ENCODE measurements at places on chromosomes 7 and 10.
A peak's percentile ranks its signal among the peaks of the same experiment; 100 is the strongest.

DNA sequence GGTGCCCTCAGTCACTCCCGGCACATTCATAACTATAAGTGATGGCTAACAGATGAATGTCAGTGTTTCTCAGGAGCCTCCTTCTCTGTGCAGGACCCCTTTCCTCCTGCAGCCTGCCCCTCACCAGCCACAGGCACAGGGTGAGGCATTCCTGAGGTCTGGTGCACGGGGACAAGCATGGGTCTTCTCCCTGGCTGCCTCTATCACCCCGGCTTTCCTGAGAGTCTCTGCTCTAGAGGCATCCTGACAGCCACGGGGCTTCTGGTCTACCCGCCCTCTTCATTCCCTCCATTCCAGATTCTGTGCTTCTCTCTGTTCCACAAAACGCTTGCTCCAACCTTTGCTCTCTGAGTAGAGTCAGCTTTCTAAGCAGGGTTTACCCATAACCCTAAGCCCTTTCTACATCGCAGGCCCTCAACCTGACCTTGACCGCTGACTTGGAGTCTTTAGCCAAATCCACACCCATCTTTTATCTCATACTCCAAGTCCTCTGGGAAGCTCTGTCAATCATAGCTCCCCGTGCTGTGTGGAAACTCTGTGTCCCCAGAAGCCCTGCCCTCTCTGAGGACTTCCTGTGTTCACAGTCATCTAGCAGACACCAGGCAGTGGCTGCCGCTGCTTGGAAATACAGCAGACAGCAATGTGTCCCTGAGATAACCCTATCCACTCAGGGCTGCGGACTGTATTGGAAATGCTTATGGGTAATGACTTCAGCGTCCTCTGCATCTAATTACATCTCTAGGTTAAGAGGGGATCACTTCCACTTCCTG lies 159.0 kb downstream of the SFMBT2 start:
- no peak for DNase-seq

DNA sequence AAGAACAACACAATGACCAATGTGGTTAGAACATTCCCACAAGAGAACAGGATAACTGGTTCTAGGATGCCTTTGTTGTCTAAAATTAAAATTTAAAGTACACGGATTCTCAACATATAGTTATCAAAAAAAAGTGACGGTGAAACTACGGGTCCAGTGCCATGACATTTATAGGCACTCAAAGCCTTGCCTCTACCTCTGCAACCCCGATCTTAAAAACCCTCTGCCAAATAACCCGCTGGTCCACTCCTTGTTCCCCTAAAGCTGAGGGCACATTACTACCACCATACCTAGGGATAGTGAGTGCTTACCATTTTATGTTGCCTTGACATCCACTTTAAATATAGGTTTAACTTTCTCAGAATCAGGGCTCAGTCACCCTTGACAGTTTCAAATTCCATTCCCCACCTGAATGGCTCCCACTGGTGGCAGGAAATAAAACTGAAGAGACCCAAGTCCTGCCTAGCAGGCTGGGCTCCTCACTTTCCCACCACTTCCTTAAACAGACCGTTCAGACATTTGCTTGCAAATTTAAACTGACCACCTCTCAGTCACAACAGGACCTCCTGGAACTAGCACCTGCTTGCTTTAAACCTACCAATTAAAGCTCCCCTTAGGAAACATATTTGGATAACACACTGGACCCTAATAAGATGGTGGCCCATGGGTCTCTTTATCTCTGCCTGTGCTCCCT lies 169.9 kb upstream of the ASAH2 start:
- peak; percentile 62 for DNase-seq

DNA sequence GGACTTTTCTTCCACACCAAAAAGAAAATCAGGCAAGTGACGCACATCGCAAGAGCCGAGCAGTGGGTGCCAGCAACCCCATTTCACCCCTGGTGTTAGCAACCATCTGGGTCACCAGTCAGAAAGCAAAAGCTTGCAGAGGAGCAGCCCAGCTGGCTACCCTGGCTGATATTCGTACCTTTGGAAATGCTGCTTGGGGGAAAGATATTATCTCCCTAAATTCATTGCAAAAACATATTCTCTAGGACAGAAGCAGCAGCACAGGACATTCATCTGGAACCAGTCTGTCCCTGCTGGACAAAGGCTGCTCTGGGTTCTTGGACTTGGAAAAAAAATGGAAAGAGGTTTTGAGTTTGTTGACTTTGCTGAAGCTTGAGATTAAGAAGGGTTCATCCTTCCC lies 45.8 kb downstream of the ERLIN1 start:
- no peak for DNase-seq

- DNase-seq: no peak
Observed at GRCh38 chr7:65827366-65827765, 45.5 kb upstream of the VKORC1L1 start.

- DNase-seq: no peak
Observed at GRCh38 chr7:17132726-17133125, 165.7 kb upstream of the AHR start.

GRCh38 chr10:36779238-36779846 lies 346.1 kb upstream of the ANKRD30A start:
- peak; percentile 57 for DNase-seq

DNA sequence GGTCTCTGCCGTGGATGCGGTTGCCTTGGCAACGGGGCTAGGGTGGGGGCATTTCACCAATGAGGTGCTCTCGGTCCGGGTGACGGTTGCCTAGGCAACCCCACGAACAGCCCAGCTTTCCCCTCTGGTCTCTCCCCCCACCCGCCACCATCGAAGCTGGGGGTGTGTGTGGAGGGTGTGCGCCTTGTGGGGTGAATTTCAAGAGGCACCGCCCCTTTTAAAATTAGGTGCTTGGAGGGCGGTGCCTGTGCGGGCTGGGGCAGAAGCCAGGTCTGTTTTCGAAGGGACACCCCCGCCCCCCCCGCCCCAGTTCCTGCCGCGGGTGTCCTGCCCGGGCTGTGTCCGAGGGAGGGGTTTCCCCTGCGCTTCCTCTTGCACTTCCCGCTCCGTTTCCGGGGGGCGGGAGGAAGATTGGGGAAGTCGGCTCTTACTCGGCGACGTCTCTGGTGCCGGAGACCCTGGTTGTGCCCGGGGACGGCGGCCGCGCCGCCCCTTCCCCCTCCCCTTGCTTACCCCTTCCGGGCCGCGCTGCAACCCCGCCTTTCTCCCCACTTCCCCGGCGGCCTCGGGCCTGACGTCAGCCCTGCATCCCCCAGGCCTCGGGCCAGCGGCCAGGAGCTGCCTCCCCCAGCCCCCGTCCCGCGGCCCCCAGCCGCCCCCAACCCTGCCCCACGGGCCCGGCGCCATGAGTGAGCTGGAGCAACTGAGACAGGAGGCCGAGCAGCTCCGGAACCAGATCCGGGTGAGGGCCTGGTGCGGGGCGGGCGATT lies 2.2 kb downstream of the GNB2 start:
- peak; percentile 86 for DNase-seq

DNA sequence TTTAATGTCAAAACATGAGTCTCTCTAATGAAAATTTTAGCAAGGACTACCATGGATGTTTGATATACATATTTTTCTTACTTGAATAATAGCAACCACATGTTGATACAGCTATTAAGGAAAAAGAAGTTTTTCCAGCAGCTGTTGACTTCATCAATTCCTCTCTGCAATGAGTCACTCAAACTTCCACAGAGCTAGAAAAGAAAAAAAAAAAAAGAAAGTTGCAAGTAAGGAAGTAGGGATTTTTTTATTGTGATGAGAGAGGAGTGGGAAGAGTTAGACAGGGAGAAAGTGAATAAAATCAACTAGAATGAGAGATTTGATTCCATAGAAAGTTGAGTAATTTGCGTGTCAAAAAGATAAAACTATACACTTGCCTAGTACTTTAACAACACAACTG lies 46.2 kb downstream of the CAV1 start:
- DNase-seq: no peak

- no peak for DNase-seq
Observed at GRCh38 chr7:26022982-26023381, 129.0 kb upstream of the NFE2L3 start.

DNA sequence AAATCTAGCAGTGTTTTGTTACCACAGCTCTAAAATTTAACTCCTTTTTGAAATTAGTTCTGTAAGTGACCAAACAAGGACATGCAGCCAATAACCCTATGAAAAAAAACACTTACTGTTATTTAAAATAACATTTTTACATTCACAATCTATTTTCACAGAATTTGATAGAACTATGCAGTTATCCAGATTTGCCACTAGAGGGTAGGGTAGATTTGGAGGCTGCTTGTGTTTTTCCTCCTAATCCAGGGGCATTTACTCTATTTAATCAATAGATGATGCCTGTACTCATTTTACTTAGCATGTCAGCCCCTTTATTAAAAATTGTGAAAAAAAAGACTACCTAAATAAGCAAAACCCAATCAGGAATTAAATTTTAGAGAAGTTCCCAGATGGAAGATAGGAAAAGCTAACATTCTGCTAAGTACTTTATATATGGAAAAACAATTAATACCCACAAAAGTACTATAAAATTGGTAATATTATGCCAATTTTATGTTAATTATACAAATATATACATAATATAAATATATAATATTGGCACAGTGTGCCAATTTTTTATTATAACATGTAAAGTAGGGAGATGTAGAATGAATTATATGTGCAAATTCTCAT lies 18.1 kb upstream of the LIPK start:
- peak; percentile 62 for DNase-seq

DNA sequence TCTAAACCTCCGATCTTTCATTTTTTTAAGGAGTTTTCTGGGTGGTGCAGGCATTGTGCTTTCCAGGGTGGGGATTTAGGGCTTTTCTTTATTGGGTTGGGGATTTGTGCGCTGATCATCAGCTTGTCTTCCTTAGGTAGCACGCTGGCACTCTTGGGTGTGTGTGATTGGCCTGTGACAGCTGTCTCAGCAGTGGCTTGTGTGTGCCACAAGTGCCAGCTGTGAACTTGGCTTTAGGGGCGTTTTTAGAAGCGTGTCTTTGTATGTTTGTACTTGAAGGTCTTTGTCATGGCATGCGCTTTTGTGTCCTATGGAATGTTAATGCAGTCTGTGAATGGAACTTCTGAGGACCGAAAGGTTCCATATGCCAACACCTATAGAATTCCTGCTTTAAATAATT lies 788 bp downstream of the AKAP9 start:
- peak; percentile 24 for DNase-seq

- DNase-seq: no peak
Observed at GRCh38 chr10:82982110-82982608, 1107.2 kb downstream of the NRG3 start.

DNA sequence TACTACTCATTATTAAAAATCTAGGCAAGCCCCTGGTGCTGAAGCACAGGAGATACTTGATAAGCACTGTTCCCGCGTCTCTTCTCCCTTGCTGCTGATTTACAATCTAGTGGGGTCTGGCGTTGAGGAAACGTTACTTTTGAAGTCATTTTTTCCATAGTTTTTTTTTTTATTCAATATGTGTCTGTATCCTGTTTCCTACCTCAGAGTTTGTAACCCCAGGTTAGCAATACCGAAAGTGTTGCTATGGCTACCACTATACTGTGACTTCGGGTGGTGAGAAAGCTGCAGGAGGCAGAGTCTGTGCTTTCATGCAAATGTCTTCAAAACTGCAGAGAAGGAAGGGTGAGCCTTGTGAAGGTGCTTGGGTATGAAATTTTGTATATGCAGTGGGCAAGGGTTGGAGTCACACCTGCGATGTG lies 458.8 kb upstream of the GHITM start:
- no peak for DNase-seq

DNA sequence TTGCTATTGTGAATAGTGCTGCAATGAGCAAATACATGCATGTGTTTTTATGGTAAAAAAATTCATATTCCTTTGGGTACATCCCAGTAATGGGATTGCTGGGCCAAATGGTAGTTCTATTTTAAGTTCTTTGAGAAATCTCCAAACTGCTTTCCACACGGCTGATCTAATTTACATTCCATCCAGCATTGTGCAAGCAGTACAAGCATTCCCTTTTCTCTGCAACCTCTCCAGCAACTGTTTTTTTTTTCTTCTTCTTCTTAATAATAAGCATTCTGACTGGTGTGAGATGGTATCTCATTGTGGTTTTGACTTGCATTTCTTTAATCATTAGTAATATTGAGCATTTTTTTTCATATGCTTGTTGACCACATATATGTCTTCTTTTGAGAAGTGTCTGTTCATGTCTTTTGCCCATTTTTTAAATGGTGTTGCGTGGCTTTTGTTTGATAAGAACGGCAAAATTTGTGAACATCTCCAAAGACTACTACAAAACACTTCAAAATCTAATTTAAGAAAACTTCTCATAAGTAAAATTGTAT lies 136.1 kb upstream of the MYO3A start:
- no peak for DNase-seq

DNA sequence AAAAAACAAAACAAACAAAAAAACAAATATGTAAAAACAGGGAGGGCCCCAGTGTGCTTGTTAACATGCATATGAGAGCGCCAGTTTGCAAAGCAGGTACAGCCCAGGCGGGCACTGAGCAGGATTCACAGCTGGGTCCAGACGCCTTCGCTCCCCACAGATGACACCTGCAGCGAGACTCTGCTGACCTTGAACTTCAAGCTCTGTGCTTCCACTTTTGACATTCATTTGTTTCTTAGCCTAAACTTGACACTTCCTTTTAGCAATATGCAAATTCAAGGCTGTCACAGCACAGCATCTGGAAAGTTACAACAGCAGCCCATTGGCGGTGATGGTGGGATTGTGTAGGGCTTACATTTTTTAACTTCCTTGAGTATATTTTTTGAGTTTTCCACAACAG lies 88.8 kb upstream of the TNS3 start:
- DNase-seq: no peak

- no peak for DNase-seq
Observed at GRCh38 chr7:23027261-23027660, 13.3 kb upstream of the HYCC1 start.

DNA sequence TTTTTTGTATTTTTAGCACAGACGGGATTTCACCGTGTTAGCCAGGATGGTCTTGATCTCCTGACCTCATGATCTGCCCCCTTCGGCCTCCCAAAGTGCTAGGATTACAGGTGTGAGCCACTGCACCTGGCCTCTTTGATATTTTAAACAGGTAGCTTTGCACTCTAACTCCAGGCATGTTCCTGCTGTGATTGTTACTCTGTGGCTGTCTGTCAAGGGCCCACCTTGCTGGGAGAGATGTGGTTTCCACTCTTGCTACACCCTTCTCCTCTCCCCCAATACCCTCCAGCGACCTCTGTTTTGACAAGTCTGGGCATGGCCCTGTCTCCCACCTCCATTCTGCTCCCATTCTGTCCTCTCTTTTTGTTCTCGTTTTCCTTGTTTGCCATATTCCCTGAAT lies 17.1 kb downstream of the SMKR1 start:
- no peak for DNase-seq

- DNase-seq: no peak
Observed at GRCh38 chr7:99016196-99016595, 127.7 kb downstream of the SMURF1 start.

GRCh38 chr7:4209126-4209525 lies 473.0 kb upstream of the FOXK1 start:
- DNase-seq: no peak

GRCh38 chr7:21508538-21508937 lies 34.3 kb upstream of the DNAH11 start:
- no peak for DNase-seq

Measured in iPS-NIHi11 (cell line).